ENCODE measurements at places on chromosomes 13 and 19.
A peak's percentile ranks its signal among the peaks of the same experiment; 100 is the strongest.

- DNase-seq = no peak
Observed at GRCh38 chr19:7832781-7833180, 2.8 kb downstream of the EVI5L start.

GRCh38 chr13:29499506-29500165, 95.9 kb downstream of the SLC7A1 start:
- no peak for DNase-seq

- peak; percentile 70 for DNase-seq
Observed at GRCh38 chr19:39246951-39247669, 1.5 kb downstream of the IFNL4 start.

- no peak for DNase-seq
Observed at GRCh38 chr13:42487221-42487620, 86.7 kb upstream of the TNFSF11 start.

DNA sequence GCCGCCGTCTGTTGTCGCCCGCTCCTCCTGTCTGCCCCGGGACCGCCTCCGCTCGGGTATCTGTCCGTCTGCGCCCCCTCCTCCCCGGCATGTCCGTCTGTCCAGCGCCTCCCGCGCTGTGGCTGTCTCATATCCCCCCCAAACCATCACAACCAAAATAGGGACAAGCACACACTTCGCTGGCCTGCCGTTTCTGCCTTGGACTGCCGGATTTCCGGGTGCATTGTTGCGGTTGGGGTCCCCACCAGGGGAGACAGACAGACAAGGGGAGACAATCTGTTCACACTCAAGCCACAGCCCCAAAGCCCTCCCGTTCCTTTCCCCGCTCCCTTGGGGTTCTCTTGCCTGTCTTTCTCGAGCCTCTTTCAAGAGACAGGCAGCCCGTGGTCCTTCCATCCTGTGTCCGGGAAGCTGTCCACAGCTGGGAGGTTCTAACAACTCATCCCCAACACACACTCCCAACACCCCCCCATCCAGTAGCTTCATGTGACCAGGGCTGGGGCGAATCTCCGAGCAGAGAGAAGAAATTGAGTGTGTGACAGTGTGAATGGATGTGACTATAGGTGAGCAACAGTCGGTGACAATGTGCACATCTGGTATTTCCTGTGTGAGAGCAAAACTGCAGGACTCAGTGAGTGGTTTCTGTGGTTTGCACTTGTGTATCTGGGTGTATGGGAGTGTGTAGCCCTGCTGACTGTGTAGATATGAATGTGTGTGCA, 16.5 kb upstream of the FOSB start:
- DNase-seq = no peak

GRCh38 chr19:815775-816499, 5.8 kb downstream of the PLPPR3 start:
- DNase-seq = no peak

Measured in NCI-H524 (cell line).